Stomach (tissue), 19 donors: ENCODE measurements at places on chromosomes 13 and 19. TPM values are rescaled to one million over a fixed set of nuclear protein-coding genes. Genes with fewer than 3 reads are reported as not detected.
A peak's percentile ranks its signal among the peaks of the same experiment; 100 is the strongest.

GRCh38 chr13:45628094-45628493, 12.6 kb upstream of the ERICH6B start:
- no peaks in the 10 kb centered on the region for H3K4me1 ChIP-seq
- H3K36me3 ChIP-seq: no peaks in the 10 kb centered on the region

DNA sequence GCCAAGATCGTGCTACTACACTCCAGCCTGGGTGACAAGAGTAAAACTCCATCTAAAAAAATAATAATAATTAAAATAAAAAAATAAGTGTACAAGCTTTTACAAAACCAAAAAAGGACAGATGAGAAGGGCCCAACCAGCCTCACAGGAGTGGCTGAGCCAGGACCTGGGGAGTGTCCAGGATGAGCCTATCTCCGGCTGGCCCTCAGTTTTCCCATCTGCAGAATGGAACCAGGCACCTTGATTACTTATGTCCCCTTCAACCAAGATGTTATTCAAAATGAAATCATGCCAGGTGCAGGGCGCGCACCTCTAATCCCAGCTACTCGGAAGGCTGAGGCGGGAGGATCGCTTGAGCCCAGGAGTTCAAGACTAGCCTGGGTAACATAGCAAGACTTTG, 9.5 kb upstream of the IFI30 start:
- H3K4me3 ChIP-seq: no peak overlapping the region
- no peak for DNase-seq
- no peak overlapping the region for H3K27ac ChIP-seq
- peaks cover 19% of the 10 kb centered on the region for H3K4me1 ChIP-seq

DNA sequence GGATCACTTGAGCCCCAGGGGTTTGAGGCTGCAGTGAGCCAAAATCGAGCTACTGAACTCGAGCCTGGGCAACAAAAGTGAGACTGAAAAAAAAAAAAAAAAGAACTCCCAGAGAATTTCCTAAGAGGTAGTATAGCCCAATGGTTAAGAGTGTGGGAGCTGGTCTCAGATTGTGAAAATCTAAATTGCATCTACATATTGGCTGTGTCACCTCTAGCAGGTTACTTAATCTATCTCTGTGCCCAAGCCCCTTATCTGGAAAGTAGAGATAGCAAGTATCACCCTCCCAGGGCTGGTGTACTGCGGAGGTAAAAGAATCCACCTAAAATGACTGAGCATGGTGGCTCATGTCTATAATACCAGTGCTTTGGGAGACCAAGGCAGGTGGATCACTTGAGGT, 3.7 kb upstream of the PLAUR start:
- H3K36me3 ChIP-seq: no peaks in the 10 kb centered on the region
- H3K27ac ChIP-seq: peak overlapping the region; percentile 89
- H3K4me1 ChIP-seq: peaks cover 44% of the 10 kb centered on the region
- no peak overlapping the region for H3K4me3 ChIP-seq
- no peaks in the 10 kb centered on the region for H3K27me3 ChIP-seq

DNA sequence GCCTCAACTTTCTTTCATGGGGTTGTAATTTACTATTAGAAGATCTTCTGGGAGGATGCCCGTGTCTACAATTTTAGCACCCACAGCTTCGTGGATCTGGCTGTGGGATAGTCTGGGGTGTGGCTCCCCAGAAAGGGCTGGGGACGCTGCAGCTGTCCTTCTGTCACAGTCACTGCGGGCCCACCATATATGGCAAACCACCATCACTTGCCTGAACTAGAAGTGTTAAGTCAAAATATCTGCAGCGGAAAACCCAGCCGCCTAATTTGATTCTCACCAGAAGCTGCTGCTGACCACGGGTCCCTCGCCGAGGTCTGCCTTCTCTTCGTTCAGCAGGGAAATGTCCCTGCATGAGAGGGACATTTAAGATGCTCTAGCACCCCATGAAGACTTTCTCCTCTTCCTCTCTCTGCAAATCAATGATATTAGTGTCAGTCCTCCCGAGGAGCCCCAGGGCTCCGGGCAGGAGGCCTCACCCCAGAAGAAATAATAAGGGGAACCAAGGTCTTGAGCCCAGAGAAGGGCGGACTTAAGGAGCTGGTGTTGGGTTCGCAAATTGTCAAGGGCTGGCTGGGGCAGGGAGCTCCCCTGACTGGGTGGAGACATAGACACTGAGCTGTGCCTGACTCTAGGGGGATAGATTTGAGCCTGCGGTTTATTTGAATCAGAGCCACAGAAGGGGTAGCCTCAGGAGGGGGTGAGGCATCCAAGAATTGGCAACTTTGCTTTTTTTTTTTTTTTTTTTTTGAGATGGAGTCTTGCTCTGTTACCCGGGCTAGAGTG, 3.0 kb upstream of the MATK start:
- no peak overlapping the region for H3K4me3 ChIP-seq
- no peaks in the 10 kb centered on the region for H3K4me1 ChIP-seq
- H3K27me3 ChIP-seq: peaks cover 50% of the 10 kb centered on the region
- H3K36me3 ChIP-seq: no peaks in the 10 kb centered on the region
- no peak for DNase-seq

Gene MARK4
- total RNA-seq: 20.6 TPM

Gene PTGER1
- 3.3 TPM for total RNA-seq

Gene ZNF345
- total RNA-seq: 4.9 TPM
